Tibial artery (tissue), 4 donors: ENCODE measurements at places on chromosomes 2 and 18.

DNA sequence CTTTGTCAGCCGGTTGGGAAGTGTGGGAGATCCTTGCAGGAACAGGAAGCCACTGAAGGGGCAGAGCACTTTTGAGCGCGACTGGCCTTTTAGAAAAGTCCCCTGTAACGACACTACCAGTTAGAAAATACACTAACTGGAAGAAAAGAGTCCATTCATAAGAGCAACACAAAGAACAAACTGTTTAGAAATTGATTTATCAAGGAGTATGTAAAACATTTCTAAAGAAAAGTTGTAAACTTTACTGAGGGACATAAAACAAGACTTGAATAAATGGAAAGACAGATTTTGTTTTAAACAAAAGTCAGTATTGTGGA is 29.8 kb upstream of the POMC start:
- DNase-seq = no peak
- no peak overlapping the region for H3K4me3 ChIP-seq
- H3K4me1 ChIP-seq = no peaks in the 10 kb centered on the region
- no peaks in the 10 kb centered on the region for H3K27me3 ChIP-seq
- no peaks in the 10 kb centered on the region for H3K36me3 ChIP-seq

DNA sequence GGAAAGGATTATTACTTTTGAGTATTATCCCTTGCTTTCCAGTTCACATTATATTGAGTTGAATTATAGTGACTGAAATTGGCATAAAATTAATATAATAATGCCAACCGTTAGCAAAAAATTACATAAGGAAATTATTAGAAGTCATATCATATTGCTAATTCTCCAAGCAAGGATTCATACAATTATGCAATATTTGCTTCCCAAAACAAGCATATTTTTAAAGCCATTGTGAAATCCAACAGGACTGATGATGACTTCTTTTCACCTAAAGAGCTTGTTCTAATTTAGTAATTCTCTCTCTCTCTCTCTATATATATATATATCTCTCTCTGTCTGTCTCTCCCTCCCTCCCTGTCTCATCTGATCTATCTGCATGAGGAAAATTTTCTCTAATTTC is 283.5 kb downstream of the DSEL start:
- H3K27me3 ChIP-seq = no peaks in the 10 kb centered on the region
- H3K4me3 ChIP-seq = no peak overlapping the region
- no peaks in the 10 kb centered on the region for H3K4me1 ChIP-seq
- no peaks in the 10 kb centered on the region for H3K36me3 ChIP-seq

DNA sequence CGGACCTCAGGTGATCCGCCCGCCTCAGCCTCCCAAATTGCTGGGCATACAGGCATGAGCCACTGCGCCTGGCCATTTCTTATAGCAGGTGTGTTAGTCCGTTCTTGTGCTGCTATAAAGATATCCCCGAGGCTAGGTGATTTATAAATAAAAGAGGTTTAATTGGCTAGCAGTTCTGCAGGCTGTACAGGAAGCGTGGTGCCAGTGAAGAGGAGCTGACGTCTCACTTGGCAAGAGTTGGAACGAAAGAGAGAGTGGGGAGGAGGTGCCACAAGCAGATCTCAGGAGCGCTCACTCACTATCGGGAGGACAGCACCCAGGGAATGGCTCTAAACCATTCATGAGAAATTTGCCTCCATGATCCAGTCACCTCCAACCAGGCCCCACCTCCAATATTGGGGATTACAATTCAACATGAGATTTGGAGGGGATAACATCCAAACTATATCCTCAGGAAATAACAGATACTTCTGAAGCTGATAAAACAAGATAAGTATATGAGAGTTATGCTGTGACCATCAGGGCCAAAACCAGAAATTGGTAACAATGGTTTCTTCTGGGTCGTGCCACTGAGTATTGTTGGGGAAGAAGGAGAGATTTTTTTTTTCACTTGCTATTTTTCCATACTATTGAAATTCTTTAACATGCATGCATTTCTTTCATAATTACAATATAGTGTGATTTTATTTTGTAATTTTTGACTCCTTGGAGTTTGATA is 7.4 kb upstream of the RMC1 start:
- H3K27ac ChIP-seq = no peak overlapping the region
- no peak overlapping the region for H3K4me3 ChIP-seq
- DNase-seq = no peak
- no peaks in the 10 kb centered on the region for H3K27me3 ChIP-seq
- no peaks in the 10 kb centered on the region for H3K36me3 ChIP-seq

- no peak overlapping the region for H3K27ac ChIP-seq
- H3K4me3 ChIP-seq = no peak overlapping the region
- no peaks in the 10 kb centered on the region for H3K36me3 ChIP-seq
- H3K4me1 ChIP-seq = no peaks in the 10 kb centered on the region
Measured at GRCh38 chr2:204325468-204325867, 219.8 kb upstream of the PARD3B start.

DNA sequence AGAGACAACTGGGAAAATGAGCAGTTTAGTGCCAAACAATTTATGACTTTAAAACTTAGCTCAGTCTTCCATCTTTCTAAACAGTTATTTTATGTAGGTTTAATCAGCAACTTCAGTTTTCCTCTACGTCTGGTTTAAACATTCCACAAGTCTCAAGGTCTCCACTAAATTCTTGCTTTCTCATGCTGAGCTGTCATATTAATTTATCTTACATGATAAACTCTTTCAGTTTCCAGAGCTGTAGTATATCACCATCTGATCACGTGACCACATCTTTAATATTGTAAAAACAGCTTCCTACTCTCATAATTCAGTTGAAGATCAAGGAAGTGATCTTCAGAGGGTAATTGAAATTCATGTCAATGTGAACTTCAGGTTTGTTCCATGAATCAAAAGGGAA is 158.6 kb downstream of the ZNF804A start:
- no peaks in the 10 kb centered on the region for H3K27me3 ChIP-seq
- H3K4me3 ChIP-seq = no peak overlapping the region
- no peak for DNase-seq
- no peaks in the 10 kb centered on the region for H3K4me1 ChIP-seq
- H3K27ac ChIP-seq = no peak overlapping the region

DNA sequence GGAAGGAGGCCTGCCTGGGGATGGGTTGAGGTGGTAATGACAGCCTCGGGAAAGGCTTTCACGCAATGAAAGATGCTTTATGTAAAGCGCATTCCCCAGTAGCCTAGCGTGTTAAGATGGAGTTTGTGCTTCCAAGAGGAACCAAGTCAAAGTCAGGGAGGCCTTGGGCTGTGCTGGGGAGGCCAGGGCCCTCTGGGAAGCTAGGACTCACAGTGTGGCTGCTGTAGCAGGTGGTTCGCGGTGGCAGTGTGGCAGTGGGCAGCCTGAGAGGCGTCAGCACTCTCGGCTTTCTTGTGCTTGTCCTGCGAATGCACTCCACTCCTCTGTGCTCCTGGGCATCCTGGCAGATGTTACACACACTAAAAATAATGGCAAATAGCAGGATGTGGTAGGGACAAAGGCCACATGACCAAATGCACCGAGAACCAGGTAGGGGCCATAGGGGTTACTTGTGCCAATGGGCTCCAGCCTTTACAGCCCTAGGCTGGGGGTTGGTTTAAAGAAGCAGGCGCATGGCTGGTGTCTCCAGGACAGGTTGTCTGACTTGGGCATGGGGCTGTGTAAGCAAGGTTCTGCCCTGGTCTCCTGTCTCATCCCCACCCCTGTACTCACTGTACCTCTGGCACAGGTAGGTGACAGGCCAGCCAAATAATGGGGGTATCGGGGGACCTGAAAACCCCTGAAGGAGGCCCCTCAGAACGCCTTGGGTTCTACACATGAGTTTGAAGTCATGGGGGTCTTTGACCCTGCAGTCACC is 154.4 kb upstream of the TWIST2 start:
- H3K27ac ChIP-seq = no peak overlapping the region
- no peaks in the 10 kb centered on the region for H3K4me1 ChIP-seq
- H3K36me3 ChIP-seq = no peaks in the 10 kb centered on the region
- H3K4me3 ChIP-seq = no peak overlapping the region
- DNase-seq = peak; percentile 40

- no peaks in the 10 kb centered on the region for H3K4me1 ChIP-seq
- H3K4me3 ChIP-seq = no peak overlapping the region
- DNase-seq = no peak
- H3K27ac ChIP-seq = no peak overlapping the region
Measured at GRCh38 chr2:236293241-236293810, 29.1 kb upstream of the ASB18 start.

- peak overlapping the region; percentile 59 for H3K27ac ChIP-seq
- no peak overlapping the region for H3K4me3 ChIP-seq
- DNase-seq = no peak
- no peaks in the 10 kb centered on the region for H3K4me1 ChIP-seq
Measured at GRCh38 chr2:33184041-33184440, 237.3 kb downstream of the LTBP1 start.

DNA sequence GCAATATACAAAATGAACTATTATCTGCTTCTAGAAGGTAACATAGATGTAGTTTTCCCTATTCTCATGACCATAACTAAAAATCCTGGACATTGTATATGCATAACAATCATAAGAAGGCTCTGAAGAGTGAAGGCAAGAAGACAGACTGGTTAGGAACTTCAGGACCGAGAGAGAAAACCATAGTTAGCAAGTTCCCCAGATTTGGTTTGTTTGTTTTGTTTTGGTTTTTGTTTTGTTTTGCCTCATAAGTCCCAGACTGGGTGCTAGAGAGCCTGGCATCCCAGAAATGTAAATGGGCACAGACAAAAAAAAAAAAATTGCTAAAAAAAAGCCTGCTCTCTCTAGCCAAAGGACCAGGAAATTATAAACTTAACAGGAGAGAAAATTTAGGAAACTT is 192.2 kb upstream of the FBXO11 start:
- H3K4me3 ChIP-seq = no peak overlapping the region
- no peak for DNase-seq
- no peaks in the 10 kb centered on the region for H3K36me3 ChIP-seq
- H3K27ac ChIP-seq = no peak overlapping the region
- H3K4me1 ChIP-seq = no peaks in the 10 kb centered on the region
- H3K27me3 ChIP-seq = no peaks in the 10 kb centered on the region

- H3K4me3 ChIP-seq = no peak overlapping the region
- H3K4me1 ChIP-seq = no peaks in the 10 kb centered on the region
- H3K27ac ChIP-seq = no peak overlapping the region
- DNase-seq = no peak
Measured at GRCh38 chr2:19611491-19612332, 253.3 kb upstream of the OSR1 start.

DNA sequence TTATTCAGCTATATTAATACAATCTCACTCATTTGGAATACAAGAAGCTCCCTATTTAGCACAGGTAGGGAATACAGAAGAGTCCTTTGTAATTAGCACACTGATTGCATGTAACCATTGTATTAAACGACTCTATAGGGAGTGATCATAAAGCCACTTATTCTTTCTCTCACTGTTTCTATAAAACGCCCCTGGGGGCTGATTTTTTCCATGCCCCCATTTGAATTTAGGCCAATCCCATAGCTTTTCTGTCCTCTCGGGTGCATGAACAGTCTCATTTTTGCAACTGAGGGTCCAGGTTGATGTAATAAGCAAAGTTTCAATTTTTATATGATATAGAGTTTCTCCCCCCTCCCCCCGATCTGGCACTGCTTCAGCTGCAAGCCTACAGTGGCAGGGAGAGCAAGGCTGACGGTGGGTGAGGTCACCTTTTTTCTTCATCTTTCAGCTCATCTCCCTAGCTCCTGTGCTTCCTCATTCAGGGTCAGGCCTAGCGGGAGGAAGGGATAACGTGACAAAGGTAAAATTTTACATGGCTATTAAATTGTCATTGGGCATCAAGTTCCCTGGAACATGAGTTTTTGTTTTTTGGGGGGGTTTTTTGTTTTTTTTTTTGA is 45.7 kb downstream of the GAD1 start:
- no peak overlapping the region for H3K4me3 ChIP-seq
- no peak overlapping the region for H3K27ac ChIP-seq
- H3K27me3 ChIP-seq = no peaks in the 10 kb centered on the region
- DNase-seq = no peak
- no peaks in the 10 kb centered on the region for H3K36me3 ChIP-seq

GRCh38 chr18:45084206-45084605 is 403.5 kb downstream of the SETBP1 start:
- no peak overlapping the region for H3K27ac ChIP-seq
- H3K4me1 ChIP-seq = no peaks in the 10 kb centered on the region
- no peak overlapping the region for H3K4me3 ChIP-seq
- H3K27me3 ChIP-seq = no peaks in the 10 kb centered on the region

GRCh38 chr18:965921-966758 is 61.5 kb downstream of the ADCYAP1 start:
- DNase-seq = no peak
- H3K36me3 ChIP-seq = no peaks in the 10 kb centered on the region
- H3K27me3 ChIP-seq = no peaks in the 10 kb centered on the region
- no peak overlapping the region for H3K27ac ChIP-seq
- no peak overlapping the region for H3K4me3 ChIP-seq
- peaks cover 9% of the 10 kb centered on the region for H3K4me1 ChIP-seq

- no peaks in the 10 kb centered on the region for H3K27me3 ChIP-seq
- no peak overlapping the region for H3K4me3 ChIP-seq
- no peak overlapping the region for H3K27ac ChIP-seq
- H3K4me1 ChIP-seq = peaks cover 20% of the 10 kb centered on the region
- H3K36me3 ChIP-seq = no peaks in the 10 kb centered on the region
Measured at GRCh38 chr2:120826716-120827410, 91.2 kb downstream of the GLI2 start.

DNA sequence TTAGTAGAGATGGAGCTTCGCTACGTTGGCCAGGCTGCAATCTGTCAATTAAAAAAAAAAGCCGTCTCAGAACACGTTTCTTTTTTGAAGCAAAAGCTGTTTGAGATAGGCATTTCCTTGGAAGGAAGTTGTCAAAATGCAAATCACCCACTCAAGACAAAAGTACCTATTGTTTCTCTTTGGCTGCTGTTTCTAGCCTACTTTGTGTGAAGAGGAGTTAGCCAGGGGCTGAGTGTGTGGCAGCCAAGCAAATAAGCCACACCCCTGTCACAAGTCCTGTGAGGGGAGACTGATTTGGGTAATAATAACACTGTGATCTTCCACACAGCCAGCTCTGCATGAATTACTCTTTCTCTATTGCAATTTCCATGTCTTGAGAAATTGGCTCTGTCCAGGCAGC is 47.4 kb upstream of the CDCA7 start:
- no peak overlapping the region for H3K4me3 ChIP-seq
- H3K4me1 ChIP-seq = no peaks in the 10 kb centered on the region
- no peak for DNase-seq
- H3K36me3 ChIP-seq = no peaks in the 10 kb centered on the region
- H3K27me3 ChIP-seq = no peaks in the 10 kb centered on the region
- H3K27ac ChIP-seq = no peak overlapping the region

DNA sequence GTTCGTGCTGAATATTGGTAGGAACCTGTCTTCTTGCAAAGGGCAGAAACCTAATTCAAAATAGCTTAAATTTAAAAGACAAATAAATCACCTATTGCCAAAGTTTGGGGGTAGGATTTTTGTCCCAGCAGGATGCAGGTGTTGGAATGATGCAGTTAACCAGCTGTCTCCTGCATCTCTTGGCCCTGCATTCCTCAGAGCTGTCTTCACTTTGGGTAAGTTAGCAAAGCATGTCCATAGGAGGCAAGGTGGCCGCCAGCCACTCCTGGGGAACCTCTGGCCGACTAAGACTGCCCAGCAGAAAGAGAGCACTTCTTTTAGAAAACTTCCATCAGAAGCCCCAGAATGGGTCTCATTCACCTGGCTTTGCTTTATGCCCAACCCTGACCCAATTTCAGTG is 20.5 kb upstream of the NYAP2 start:
- H3K36me3 ChIP-seq = no peaks in the 10 kb centered on the region
- DNase-seq = no peak
- no peaks in the 10 kb centered on the region for H3K27me3 ChIP-seq
- H3K4me1 ChIP-seq = no peaks in the 10 kb centered on the region
- no peak overlapping the region for H3K27ac ChIP-seq

- no peak overlapping the region for H3K4me3 ChIP-seq
- no peak for DNase-seq
- no peak overlapping the region for H3K27ac ChIP-seq
- H3K27me3 ChIP-seq = no peaks in the 10 kb centered on the region
Measured at GRCh38 chr18:8942021-8942908, 160.2 kb upstream of the NDUFV2 start.
